ENCODE measurements at places on chromosomes 4 and X.

GRCh38 chr4:56055027-56055977, 106.6 kb downstream of the CEP135 start:
- no peak for DNase-seq

DNA sequence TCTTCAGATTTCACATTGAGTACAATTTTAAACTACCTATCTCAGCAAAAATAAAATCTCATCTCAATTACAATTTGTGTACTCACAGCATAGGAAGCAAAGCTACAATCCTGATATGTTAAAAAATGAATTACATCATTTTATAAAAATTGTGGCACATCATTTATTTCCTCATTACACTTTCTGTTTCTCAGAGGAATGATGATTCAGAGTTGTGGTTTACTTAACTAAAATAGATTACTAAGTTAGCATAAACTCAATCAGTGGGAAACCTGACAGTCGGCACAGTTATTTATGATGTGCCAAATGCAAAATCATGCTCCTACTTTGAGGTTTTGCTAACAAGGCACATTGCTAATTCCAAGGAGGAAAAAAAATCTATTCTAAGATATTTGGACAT, 325.0 kb downstream of the FBXO8 start:
- peak; percentile 51 for DNase-seq

GRCh38 chr4:26323821-26324220, 3.0 kb downstream of the RBPJ start:
- DNase-seq, result peak; percentile 85

- DNase-seq, result no peak
Measured at GRCh38 chrX:72016881-72017783, 106.5 kb downstream of the NHSL2 start.

- DNase-seq, result peak; percentile 35
Measured at GRCh38 chr4:15907430-15907829, 31.1 kb downstream of the FGFBP1 start.

- DNase-seq, result no peak
Measured at GRCh38 chr4:106418444-106418843, 49.9 kb upstream of the GIMD1 start.
